HFFc6 (cell line): ENCODE measurements at places on chromosomes 1 and 21. TPM values are rescaled to one million over a fixed set of nuclear protein-coding genes. Genes with fewer than 3 reads are reported as not detected.
A peak's percentile ranks its signal among the peaks of the same experiment; 100 is the strongest.

GRCh38 chr1:204477036-204477740 lies 17.4 kb downstream of the PIK3C2B start:
- peaks cover 23% of the 10 kb centered on the region for H3K27me3 ChIP-seq
- no peak overlapping the region for H3K27ac ChIP-seq
- no peak overlapping the region for H3K4me3 ChIP-seq
- H3K36me3 ChIP-seq, result no peaks in the 10 kb centered on the region

GRCh38 chr1:76933847-76934815 lies 66.9 kb downstream of the ST6GALNAC5 start:
- no peak overlapping the region for H3K27ac ChIP-seq
- no peak overlapping the region for H3K4me3 ChIP-seq
- DNase-seq, result no peak
- H3K4me1 ChIP-seq, result peaks cover 21% of the 10 kb centered on the region
- no peaks in the 10 kb centered on the region for H3K36me3 ChIP-seq

DNA sequence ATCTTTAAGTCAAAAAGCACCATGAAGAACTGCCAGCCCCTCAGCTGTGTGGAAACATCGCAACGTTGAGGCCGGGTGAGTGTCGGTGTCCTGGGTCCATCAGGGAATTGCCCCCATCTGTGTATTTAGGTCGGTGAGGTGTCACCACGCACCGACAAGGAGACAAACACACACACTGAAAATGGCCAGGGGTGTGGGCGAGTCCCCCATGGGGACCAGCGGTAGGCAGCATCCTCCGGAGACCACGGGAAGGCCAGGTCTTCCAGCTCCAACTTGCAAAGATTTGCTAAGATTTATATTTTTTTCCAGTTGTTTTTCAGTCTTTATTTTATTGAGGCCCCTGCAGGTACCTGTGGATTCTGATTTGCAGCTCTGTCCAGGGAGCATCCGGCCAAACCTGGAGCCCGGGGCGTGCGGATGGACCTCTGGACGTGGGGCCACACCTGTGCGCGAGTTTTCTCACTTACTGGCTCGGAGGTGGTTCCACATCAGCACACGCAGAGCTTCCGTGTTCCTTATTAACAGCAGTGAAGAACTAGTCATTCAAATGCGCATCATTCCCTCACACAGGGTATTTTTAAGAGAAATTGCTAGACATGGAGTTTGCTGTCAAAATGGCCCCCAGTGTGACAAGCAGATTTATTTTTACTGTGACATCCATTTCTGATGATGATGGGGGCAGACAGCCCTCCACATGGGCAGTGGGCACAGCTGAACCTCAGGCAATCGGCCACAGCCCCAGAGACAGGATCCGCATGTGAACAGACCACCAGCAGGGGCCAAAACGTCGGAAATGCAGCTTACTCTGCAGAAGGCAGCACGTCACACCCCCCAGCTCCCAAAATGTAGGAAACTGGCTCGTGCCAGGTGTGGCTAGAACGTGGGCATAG lies 17.2 kb upstream of the SLC19A1 start:
- no peak overlapping the region for H3K4me3 ChIP-seq
- DNase-seq, result no peak
- H3K4me1 ChIP-seq, result peaks cover 22% of the 10 kb centered on the region
- no peak overlapping the region for H3K27ac ChIP-seq
- H3K27me3 ChIP-seq, result peaks cover 19% of the 10 kb centered on the region

- DNase-seq, result no peak
- H3K27me3 ChIP-seq, result no peaks in the 10 kb centered on the region
- H3K36me3 ChIP-seq, result peaks cover 13% of the 10 kb centered on the region
- H3K27ac ChIP-seq, result no peak overlapping the region
- no peak overlapping the region for H3K4me3 ChIP-seq
- peaks cover 32% of the 10 kb centered on the region for H3K4me1 ChIP-seq
Observed at GRCh38 chr1:200448034-200448762, 38.4 kb upstream of the ZNF281 start.

DNA sequence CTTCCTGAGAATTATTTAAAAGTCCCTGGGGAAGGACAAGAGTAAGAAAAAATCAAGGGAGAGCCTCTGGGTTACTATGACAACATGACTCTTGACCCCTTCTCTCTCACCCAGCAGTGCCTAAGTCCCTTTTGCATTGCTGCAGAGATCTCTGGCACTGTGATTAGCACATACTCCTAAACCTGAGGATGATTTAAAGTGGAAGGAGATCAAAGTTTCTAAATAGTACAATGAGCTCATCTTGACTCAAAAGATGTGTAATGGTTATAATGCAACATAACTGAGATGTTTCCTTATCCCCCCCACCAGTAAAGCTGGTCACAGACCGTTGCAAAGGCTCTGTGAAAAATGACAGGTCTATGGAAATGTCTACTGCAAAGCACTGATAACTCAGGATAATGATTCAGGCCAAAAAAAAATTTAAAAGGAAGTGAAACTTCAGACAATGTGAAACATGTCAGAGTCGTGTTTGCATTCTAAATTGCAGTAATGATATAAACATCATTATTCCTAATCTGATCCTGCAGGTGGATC lies 519.2 kb downstream of the KIF26B start:
- no peak for DNase-seq
- H3K36me3 ChIP-seq, result peaks cover 3% of the 10 kb centered on the region
- H3K4me1 ChIP-seq, result peaks cover 21% of the 10 kb centered on the region
- H3K4me3 ChIP-seq, result no peak overlapping the region

PDE9A gene
- total RNA-seq, result not detected in 3 replicates

DNA sequence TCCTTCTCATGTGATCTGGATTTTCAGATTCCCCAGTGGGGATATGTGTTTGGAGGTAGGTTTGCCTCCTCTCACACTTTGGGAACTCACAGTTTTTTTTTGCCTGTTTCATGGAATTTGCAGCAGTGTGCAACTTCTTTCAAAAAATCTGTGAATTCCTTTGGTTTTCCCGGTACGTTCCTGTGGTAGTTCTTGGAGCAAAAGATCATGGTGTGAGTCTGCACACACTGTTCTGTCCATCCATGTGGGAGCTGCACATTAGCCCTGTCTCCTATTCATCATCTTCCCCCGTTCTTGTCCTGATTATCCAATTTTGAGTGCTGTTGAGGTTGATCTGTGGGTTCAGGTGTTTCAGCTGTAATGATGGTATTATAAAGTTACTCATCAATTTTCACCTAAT lies 30.3 kb upstream of the TACSTD2 start:
- no peak overlapping the region for H3K4me3 ChIP-seq
- H3K27me3 ChIP-seq, result peaks cover 1% of the 10 kb centered on the region
- DNase-seq, result no peak
- no peak overlapping the region for H3K27ac ChIP-seq
- peaks cover 12% of the 10 kb centered on the region for H3K36me3 ChIP-seq

VHLL gene
- total RNA-seq, result not detected in 3 replicates

- H3K4me3 ChIP-seq, result no peak overlapping the region
- no peaks in the 10 kb centered on the region for H3K27me3 ChIP-seq
- no peak overlapping the region for H3K27ac ChIP-seq
Observed at GRCh38 chr1:56070601-56071000, 508.8 kb downstream of the PLPP3 start.

- H3K4me3 ChIP-seq, result no peak overlapping the region
- H3K27me3 ChIP-seq, result peaks cover 1% of the 10 kb centered on the region; the same call in 1 of the 2 replicates
- no peak for DNase-seq
- peaks cover 37% of the 10 kb centered on the region for H3K4me1 ChIP-seq
- H3K27ac ChIP-seq, result no peak overlapping the region
- H3K36me3 ChIP-seq, result no peaks in the 10 kb centered on the region
Observed at GRCh38 chr1:18899363-18900049, 2.8 kb downstream of the ALDH4A1 start.

DNA sequence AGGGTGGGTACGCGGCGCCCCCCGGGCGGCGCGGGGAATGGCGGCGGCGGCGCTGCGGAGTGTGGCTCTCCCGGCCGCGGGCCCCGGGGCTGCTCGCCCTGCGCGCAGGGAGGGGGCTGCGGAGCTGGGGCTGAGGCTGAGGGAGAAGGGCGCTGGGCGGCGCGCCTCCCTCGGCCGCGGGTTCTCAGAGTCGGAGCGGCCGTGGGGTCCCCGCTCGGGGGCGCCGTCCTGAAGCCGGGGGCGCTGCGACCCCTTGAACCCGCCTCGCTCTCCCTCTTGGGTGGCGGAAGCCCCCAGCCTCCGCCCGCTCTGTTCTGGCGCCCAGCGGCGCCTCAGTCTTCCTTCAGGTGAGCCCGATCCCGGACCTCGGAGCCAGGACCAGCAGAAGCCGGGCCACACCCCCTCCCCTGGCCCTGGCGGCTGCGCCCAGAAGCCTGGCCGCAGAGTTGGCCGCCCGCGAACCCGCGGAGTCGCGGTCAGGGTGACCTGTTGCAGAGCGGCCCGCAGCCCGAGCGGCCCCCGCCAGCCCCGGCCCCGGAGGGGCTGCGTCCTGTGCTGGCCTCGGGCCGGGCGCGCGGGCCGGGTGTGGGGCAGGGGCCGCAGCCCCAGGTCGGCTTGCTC lies 532 bp downstream of the RALGPS2 start:
- DNase-seq, result no peak
- H3K4me1 ChIP-seq, result peaks cover 52% of the 10 kb centered on the region
- peak overlapping the region; percentile 82 for H3K27ac ChIP-seq
- H3K36me3 ChIP-seq, result peaks cover 25% of the 10 kb centered on the region

- H3K4me3 ChIP-seq, result no peak overlapping the region
- H3K36me3 ChIP-seq, result no peaks in the 10 kb centered on the region
- H3K27ac ChIP-seq, result no peak overlapping the region
- no peak for DNase-seq
Observed at GRCh38 chr1:17162941-17163340, 42.0 kb upstream of the PADI1 start.

DNA sequence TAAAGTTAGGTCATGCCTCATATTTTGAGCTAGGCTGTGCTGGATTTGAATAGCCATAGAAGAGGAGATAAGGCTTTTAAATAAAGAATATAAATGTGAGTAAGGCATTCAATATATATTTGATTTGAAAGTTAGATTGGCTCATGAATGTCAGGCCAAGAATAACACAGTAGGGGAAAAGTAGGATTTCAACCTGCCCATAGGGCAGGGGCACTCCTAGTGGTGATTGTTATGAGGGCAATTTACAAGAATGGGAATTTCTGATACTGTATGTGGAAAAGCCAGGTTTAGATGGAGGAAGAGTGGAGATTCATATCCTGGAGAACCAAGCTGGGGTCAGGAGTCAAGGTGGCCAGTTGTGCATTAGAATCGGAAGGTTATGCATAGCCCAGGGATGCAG lies 74.9 kb downstream of the DNAH14 start:
- peaks cover 13% of the 10 kb centered on the region for H3K36me3 ChIP-seq
- no peak overlapping the region for H3K4me3 ChIP-seq
- no peak for DNase-seq
- no peak overlapping the region for H3K27ac ChIP-seq
- no peaks in the 10 kb centered on the region for H3K27me3 ChIP-seq
- no peaks in the 10 kb centered on the region for H3K4me1 ChIP-seq

NBPF4 gene
- total RNA-seq, result not detected in 2 replicates

GRCh38 chr1:203765029-203765837 lies at the start of gene LAX1:
Gene LAX1, plus strand, starts transcription at chr1:203765183. Its CDS starts 383 bp downstream, at chr1:203765566.
- H3K27me3 ChIP-seq, result peaks cover 6% of the 10 kb centered on the region
- H3K4me1 ChIP-seq, result peaks cover 16% of the 10 kb centered on the region
- DNase-seq, result no peak

GRCh38 chr1:240237305-240237721 lies 145.6 kb downstream of the FMN2 start:
- H3K4me3 ChIP-seq, result peak overlapping the region; percentile 79
- H3K36me3 ChIP-seq, result peaks cover 54% of the 10 kb centered on the region
- peaks cover 91% of the 10 kb centered on the region for H3K4me1 ChIP-seq
- peak; percentile 82 for DNase-seq
- H3K27me3 ChIP-seq, result peaks cover 17% of the 10 kb centered on the region

CD1E gene
- not detected in 3 replicates for total RNA-seq

GRCh38 chr1:25856856-25857255 lies 2.4 kb downstream of the AUNIP start:
- H3K4me3 ChIP-seq, result no peak overlapping the region
- H3K27me3 ChIP-seq, result no peaks in the 10 kb centered on the region; the same call in 1 of the 2 replicates
- H3K4me1 ChIP-seq, result peaks cover 21% of the 10 kb centered on the region; the same call in 1 of the 2 replicates
- H3K36me3 ChIP-seq, result no peaks in the 10 kb centered on the region

PLA2G2C gene
- total RNA-seq, result not detected in 3 replicates

GRCh38 chr21:46461909-46462308 lies 3.2 kb downstream of the DIP2A start:
- DNase-seq, result no peak
- H3K36me3 ChIP-seq, result peaks cover 8% of the 10 kb centered on the region; the same call in 1 of the 2 replicates
- H3K27ac ChIP-seq, result no peak overlapping the region; the same call in 1 of the 2 replicates
- peaks cover 28% of the 10 kb centered on the region for H3K4me1 ChIP-seq
- H3K4me3 ChIP-seq, result no peak overlapping the region

DNA sequence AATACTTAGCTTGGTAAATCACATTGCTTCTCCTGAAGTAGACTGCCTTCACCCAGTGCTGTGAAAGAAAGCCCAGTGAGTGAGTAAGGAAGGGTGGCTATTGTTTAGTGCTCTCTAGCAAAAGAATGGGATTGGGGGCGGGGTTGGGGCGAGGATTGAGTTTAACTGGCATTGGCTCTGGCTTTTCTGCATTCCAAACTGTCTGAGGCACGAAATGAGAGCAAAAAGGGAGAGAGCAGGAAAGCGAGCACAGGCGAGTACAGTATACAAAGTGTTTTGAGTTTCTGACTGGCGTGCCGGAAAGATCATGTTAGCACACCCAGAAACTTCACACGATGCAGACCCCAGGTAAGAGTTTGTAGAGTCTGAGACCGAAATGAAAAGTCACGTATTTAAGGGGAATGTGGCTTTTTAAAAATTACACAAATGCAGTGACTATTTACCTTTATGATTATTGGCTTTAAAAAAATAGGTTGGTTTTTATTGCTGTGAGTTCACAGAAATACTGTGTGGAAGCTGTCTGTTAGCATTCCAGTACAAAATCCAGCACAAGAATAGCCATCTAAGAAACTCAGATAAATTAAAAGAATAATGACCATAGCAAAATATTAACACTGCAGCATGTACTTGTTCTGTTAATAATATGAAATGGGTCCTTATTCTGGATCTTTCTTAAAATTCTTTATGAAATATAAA lies 155.4 kb downstream of the CLEC20A start:
- peak; percentile 67 for DNase-seq
- peaks cover 87% of the 10 kb centered on the region for H3K4me1 ChIP-seq
- no peaks in the 10 kb centered on the region for H3K36me3 ChIP-seq
- H3K4me3 ChIP-seq, result peak overlapping the region; percentile 83

RNASEL gene
- total RNA-seq, result 3.6 to 3.7 TPM (median 3.7 TPM) in 3 replicates

DNA sequence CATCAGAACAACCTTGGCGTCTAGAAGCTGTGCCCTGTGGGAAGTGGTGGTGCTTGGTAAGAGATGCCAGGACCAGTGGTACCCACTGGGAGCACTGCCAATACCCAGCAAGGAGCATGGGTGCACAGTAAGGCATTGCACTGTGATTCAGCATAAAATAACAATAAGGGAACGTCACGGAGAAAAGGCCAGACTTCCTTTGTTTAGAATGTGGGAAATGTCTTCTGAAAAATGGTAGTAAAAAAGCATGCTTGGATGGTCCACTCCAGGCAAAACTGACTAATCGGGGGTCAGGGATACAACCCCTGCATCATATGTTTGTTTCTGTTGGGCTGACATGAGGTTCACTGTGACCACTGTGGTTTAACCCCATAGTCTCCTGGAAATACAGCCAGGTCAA lies 14.7 kb downstream of the METTL18 start:
- peaks cover 29% of the 10 kb centered on the region for H3K4me1 ChIP-seq
- H3K27me3 ChIP-seq, result peaks cover 14% of the 10 kb centered on the region
- H3K27ac ChIP-seq, result peak overlapping the region; percentile 10; the same call in 1 of the 2 replicates
- DNase-seq, result no peak
- no peak overlapping the region for H3K4me3 ChIP-seq

- peaks cover 26% of the 10 kb centered on the region for H3K36me3 ChIP-seq
- no peak for DNase-seq
- no peak overlapping the region for H3K4me3 ChIP-seq
Observed at GRCh38 chr21:44818640-44819011, 764 bp upstream of the SUMO3 start.

OPRD1 gene
- total RNA-seq, result not detected in 3 replicates
